ENCODE measurements at places on chromosomes 12 and 14. TPM values are rescaled to one million over a fixed set of nuclear protein-coding genes. Genes with fewer than 3 reads are reported as not detected.

DNA sequence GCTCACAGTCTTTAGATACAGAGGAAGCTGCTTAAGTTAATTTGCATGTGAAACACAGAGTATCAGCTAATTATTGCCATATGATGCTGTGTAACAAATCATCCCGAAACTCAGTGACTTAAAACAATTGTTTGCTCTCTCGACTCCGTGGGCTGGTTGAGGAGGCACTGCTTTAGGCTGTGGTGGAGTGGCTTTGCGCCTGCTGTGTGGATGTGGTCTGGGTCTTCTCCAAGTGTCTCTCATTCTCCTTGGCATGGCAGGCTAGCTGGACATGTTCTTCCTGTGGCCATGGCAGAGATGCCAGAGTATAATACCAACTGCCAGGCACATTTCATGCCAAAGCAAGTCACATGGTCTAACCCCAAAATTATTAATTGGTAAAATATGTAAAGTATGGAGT lies 40.9 kb downstream of the PELI2 start:
- DNase-seq = peak; percentile 48

- DNase-seq = no peak
These were observed 7.1 kb upstream of the SMUG1 start for GRCh38 chr12:54195737-54196347.

GRCh38 chr12:67855103-67855502 lies 134.1 kb upstream of the IFNG-AS1 start:
- no peak for DNase-seq

- no peak for DNase-seq
These were observed 138.2 kb upstream of the LHX5 start for GRCh38 chr12:113609692-113610469.

DNA sequence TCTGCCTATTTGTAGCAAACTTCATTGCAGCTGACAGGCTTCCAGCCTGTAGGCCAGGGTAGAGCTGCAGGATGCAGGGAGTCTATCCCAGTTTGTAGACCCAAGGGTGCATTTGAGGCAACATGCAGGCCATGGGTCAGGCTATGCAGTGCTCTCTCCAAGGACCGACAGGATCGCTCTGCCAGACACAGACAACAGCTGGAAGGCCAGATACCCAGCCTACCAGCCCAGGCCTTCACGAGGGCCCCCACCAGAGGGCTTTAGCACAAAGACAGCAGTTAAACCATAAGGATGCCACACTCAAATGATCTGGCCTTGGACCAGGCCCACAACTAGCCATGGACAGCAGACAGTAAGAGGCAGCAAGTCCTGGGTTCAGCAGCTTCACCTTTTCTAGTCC lies 10.3 kb downstream of the KCTD10 start:
- peak; percentile 66 for DNase-seq

DNA sequence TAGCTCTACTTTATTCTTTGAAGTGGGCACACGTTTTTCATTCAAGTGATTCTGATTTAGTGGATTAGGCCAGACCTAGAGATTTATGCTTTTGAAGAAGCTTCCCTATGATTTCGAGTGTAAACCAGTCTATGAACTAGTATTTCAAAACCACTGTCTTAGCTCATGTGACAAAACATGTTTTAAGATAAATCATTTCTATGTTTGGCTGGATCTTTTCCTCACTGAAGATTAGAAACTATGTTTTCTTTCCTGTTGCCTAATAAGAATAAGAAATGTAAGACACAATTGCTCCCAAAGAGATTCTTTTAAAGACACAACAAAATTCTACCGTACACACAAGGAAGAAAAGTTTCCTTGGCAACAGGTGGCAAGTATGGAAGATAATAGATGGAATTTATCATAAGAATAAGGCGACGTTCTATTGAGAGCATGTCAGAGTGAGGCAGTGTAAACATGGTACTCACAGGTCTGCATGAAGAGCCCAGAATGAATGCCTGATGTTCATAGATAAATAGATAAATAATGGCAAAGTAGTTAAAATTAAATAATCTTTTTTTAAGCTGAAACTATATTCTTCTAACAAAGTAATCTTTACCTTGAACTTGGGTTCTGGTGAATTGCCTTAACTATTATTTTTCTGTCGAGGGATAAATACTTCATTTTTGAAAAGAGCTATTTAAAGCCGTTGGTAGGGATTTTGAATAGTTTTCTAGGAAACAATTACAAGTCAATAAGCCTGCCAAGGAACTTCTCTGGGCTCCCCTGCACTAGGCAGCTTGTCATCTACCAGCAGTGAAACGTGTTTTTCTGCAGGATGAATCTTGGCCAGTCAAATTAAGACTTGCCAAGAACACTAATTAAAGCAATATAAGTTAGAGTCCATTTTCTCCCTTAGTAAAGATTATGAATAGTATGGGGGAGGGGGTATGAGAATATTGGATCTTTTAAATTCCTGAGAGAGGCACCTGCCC lies 34.1 kb upstream of the C12orf75 start:
- DNase-seq = no peak

GRCh38 chr12:31650918-31651317 lies 8.6 kb upstream of the ETFBKMT start:
- DNase-seq = no peak

- no peak for DNase-seq
These were observed 15.9 kb downstream of the UBE2N start for GRCh38 chr12:93425736-93426411.

- peak; percentile 72 for DNase-seq
These were observed 7.6 kb downstream of the SLC38A2 start for GRCh38 chr12:46364777-46365580.

DNA sequence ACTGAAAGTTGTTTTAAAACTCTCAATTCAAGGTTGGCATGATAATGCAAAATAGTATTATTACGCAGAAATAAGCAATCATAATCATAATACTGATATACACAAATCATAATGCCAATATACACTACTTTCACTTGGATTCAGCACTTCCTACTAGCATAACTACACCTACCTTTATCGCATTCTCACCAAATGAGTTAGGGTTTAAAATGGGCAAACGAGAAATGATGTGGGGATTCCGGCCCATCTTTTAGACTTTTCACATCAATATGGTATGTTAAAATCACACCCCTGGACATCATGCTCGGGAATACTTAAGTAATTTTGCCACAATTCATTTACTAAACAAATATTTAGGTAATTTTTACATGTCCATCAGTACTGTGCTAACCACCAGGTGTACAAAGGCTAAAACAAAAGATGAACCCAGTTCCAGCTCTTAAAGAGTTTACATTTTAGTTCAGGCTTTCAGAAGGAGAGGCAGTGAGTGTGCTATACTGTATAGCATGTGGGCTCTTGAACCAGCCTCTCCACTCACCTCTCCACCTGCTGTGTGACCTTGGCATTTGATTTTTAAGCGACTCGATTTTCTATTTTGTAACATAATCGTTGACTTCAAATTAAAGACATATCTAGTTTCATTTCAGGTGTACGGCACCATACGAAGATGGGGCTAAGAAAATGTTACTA lies 1.1 kb upstream of the USP15 start:
- no peak for DNase-seq

DNA sequence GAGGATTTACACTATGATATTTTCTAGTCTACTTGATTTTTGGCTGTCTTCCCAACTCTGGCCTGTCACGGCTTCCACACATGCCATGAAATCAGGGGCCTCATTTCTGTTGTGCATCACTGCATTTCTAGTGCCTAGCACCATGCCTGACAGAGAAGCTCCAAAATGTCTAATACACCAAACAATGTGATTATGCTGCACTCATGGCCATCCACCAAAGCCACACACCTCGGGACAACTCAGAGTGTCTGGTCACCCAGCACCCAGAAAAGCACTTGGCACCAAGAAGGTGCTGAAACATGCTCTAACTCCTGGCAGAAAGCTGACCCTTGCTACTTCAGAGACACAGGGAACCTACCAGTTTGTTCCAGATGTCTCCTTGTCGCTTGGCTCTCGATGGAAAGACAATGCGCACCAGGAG lies 11.3 kb downstream of the GCN1 start:
- DNase-seq = no peak

DNA sequence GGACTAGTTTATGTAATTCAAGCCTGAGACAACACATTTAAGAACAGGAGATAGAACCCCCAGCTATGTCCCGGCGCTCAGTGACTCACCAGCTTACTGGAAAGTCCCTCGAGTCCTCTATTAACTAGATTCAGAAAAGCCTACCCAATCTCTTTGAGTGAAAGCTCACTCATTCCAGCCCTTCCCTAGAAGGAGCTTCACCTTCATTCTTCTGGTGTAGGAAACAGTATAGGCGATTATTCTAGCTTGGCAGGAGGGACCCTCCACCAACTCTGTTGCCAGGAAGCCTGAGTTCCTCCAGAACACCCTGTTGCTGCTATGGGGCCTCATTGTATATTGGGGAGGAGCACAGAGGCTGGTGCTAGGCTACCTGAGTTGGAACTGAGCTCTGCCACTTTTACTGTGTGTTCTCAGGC lies 57.2 kb upstream of the AEBP2 start:
- peak; percentile 86 for DNase-seq

GRCh38 chr14:37593511-37594237 lies 1.4 kb downstream of the FOXA1 start:
- no peak for DNase-seq

GRCh38 chr12:57401165-57401564 lies 29.7 kb downstream of the R3HDM2 start:
- no peak for DNase-seq

DNA sequence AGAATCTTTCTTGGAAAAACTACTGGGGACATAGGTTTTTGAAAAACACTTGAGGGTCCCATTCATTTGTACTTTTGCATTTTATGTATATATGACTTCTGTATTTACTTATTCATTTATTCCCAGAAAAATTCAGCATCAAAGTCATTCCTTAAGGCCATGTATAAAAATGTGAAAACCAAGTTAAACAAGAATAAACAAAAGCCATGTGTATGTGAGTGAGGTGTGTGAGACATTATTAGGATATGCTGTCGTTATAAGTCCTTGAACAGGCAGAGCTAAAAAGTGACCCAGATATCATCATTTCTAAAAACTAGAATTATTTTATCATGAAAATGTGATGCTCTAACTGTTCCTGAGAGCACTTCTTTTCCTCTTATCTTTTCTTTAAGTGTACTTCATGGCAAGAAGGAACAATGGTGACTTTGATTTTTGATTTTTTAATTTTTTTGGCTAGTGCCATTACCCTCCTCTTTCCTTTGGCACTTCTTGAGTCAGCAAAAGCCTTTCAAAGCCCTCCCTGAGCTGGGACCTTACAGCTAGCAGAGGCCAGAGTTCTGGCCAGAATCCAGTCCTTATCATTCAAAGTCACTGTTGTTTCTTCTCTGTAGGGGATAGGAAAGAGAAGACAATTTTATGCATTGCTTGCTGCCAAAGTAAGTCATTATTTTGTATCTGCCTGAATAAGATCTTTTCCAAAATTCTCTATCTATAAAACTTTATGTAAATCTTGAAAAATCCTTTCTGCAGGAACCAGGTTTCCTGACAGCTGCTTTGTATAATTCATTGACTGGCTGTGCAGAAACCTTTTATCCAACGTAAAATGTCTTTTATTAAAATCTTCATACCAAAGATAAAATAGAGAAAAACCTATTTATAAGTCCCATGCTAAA lies 419.7 kb upstream of the PRICKLE1 start:
- DNase-seq = no peak

DNA sequence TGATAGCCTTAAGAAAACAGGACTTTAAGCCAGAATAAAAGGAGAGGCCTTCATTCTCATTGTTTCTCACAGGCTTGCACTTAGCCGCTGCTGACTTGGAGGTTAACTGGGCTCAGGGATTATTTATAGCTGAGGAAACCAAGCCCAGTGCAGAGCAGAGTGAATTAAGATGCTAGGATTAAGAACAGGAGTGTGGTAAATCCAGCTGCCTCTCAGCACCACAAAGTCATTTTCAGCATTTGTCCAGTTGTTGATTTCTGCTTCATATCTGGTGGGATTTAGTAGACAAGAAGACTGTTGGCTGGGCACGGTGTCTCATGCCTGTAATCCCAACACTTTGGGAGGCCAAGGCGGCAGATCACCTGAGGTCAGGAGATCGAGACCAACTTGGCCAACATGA lies 14.3 kb upstream of the KRT73 start:
- DNase-seq = peak; percentile 59

DNA sequence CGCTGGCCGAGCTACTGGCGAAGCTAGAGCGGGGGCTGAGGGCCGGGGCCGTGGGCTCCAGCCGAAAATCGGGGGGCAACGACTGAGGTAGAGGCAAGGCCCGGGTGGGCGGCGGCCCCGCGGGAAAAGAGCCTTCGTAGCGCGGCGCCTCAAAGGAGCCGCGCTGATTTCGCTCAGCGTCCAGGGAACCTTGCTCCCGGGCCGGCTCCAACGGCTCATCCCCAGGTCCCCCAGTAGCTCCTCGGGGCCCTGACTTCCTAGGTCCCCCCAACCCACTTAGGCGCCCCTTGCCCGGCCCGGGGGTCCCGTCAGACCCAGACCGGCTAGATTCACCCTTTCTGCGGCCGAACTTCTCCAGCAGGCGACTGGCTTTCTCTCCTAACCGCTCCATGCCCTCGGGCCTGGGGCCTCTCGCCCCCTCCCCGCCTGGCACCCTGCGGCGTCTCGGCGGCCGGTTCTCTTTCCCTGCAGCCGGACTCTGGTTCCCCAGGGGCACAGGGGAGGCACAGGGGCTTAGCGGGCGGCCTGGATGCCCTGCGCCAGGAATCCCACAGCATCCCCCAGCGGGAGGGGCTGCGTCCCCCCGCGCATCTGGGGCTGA lies 375 bp downstream of the AJUBA start:
- DNase-seq = no peak

DNA sequence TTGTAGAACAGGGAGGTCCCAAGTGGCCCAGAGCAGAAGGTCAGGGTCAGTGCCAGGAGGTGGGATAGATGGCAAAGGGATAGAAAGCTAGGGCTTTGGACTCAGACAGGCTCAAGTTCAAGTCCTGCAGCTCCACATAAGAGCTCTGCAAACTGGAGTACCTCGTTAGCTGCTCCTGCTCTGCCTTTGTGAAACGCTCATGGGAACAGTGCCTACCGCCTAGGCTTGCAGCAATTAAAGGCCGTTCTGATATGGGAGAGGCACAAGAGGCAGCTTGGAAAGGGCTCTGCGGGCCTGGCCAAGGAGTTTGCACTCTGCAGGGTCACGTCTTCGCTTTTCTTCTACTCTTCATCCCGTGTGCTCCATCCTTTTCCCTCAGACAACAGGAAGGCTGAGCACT lies 54.1 kb downstream of the MAP1LC3B2 start:
- no peak for DNase-seq

DNA sequence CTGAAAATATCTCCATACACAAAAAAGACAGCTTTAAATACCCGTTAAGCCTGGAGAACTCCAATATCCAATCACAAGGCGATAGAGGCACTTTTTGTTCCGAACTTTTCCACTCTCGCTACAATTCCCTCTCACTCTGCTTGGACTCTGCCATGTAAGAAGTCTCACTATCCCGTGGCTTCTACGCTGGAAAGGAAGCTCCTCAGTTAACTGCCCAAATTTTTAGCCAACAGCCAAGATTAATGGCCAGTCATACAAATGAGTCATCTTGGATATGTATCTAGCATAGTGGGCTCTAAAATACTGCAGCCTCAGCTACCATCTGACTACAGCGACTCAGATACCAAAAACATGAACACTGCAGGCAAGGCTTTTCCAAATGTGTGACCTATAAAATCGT lies 45.5 kb upstream of the RERGL start:
- DNase-seq = peak; percentile 9

The KLRC4 gene
- total RNA-seq = not detected

The CPM gene
- total RNA-seq = 3.2 TPM

The NGDN gene
- 39.5 TPM for total RNA-seq

The ENDOU gene
- total RNA-seq = not detected

The IPO8 gene
- 23.2 TPM for total RNA-seq

Data from myocyte (in vitro differentiated cells).